Adrenal gland (tissue), 19 donors: ENCODE measurements at places on chromosomes 2 and 18. TPM values are rescaled to one million over a fixed set of nuclear protein-coding genes. Genes with fewer than 3 reads are reported as not detected.

STPG4 gene
- total RNA-seq: not detected

IL1RL2 gene
- total RNA-seq: 1.3 TPM

GEN1 gene
- 4.2 TPM for total RNA-seq

DNA sequence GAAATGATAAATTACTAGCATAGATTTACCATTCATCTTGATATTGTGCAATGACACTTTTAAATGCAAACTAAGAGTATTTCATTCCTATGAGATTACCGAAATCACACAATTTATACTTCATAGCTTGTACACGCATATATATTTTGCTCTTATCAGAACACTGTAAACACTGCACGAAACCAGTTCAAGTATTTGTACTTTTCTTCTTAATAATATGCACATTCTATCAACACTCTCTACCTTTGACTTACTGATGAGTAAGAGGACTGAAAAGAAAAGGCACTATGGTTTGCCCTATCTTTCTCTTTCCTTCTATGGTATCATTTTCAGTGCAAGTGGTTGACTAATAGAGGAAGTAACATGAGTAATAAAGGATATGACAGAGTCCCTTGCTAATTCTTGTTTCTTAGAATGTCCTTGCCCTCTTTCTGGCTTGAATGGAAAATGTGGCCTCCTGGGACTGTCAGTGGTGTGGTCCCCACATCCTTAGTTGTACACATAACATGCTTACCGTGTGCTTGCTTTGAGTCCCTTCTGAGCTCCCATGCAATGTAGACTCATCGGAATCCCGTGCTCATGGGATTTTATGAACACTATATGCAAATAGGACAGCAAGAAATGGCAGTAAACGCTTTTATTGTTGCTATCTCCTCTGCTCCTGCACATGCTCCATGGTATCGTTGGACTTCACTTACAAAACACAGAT lies 363.5 kb upstream of the TNP1 start:
- no peaks in the 10 kb centered on the region for H3K36me3 ChIP-seq
- H3K27ac ChIP-seq: no peak overlapping the region
- no peak overlapping the region for H3K4me3 ChIP-seq
- no peaks in the 10 kb centered on the region for H3K4me1 ChIP-seq

- no peak for DNase-seq
- H3K36me3 ChIP-seq: no peaks in the 10 kb centered on the region
- no peaks in the 10 kb centered on the region for H3K27me3 ChIP-seq
- no peak overlapping the region for H3K27ac ChIP-seq
- no peaks in the 10 kb centered on the region for H3K4me1 ChIP-seq
- no peak overlapping the region for H3K4me3 ChIP-seq
These were observed 165.6 kb downstream of the SEPTIN10 start for GRCh38 chr2:109448207-109448606.

DNA sequence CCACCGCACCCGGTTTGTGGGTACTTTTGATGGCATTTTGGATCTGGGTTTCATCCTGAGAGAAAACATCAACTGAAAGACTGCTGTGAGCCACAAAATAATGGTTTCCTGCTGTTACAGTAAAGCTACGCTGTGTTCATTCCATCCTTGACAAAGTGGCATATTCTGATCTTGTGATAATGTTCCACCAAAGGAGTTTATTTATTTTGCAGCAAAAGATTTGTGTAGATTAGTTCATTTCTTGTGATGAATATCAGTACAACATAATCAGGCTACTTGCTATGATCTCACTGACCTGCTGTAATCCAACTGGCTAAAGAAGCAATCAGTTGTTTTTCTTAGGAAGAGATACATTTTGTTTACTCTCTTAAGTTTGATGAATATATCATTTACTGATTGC lies 45.0 kb downstream of the EEF1B2 start:
- DNase-seq: no peak
- peaks cover 15% of the 10 kb centered on the region for H3K4me1 ChIP-seq
- no peaks in the 10 kb centered on the region for H3K27me3 ChIP-seq
- H3K4me3 ChIP-seq: no peak overlapping the region
- no peak overlapping the region for H3K27ac ChIP-seq

GRCh38 chr2:86225581-86225980 lies 26.3 kb downstream of the MRPL35 start:
- DNase-seq: peak; percentile 48
- H3K4me1 ChIP-seq: peaks cover 19% of the 10 kb centered on the region
